ENCODE measurements at places on chromosomes 5 and 9.

DNA sequence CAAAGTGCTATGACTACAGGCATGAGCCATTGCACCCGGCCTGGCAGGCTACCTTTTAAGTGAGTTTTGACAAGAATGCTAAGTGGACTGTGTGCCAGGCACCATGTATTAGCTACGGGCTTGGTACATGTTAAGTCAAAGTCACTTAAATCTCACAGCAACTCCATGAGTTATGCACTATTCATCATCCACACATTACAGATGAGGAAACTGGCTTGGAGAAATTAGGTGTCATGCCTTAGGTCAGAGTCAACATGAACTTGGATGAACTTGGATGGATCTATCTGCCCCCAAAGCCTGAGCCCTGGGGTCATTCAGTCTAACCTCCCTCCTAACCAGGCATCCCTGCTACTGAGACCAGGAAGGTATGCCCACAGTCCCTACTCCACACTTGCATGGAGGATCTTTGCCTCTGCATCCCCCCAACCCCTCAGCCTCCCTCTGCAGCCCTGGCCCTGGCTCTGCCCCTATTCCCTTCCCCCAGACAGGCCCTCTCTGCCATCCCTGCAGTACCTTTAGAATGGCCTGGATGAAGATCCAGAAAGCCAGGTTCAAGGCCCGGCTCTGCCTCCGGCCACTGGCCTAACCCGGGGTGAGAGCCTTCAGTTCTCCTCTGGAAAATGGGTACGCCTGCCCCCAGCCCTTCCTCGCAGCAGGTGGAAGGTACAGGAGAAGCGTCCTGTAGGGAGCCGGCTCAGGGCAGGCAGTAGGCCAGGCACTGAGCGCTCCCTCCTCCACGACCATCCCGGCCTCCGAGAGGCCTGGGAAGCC, 685 bp upstream of the ADGRD2 start:
- DNase-seq: no peak

GRCh38 chr5:175747539-175748060, 89.7 kb downstream of the HRH2 start:
- DNase-seq: no peak

- no peak for DNase-seq
Observed at GRCh38 chr5:30808996-30809395, 384.5 kb upstream of the CDH6 start.

DNA sequence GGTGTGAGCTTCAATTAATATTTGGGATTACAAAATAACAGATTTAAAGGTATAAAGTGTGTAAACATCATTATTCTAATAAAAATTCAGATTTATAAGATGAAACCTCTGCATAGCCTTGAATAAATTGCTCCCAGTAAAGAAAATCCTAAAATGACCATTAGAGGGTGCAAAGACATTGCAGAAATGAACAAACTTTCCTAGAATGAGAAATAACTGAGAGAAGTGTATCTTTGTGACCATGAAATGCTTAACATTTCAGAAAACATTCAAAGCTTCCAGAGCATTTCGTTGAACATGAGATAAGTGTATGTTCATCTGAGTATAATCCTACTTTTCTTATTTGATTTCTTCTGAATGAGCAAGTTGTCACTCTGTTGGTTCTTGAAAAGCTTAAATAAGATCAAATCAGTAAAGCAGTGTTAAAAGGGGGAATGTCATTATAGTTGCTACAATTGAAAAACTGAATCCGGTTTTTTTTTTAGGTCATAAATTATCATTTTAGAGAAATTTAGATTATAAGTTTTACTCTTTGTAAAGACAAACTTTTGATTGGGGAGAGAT, 24.7 kb upstream of the NUDT12 start:
- no peak for DNase-seq

DNA sequence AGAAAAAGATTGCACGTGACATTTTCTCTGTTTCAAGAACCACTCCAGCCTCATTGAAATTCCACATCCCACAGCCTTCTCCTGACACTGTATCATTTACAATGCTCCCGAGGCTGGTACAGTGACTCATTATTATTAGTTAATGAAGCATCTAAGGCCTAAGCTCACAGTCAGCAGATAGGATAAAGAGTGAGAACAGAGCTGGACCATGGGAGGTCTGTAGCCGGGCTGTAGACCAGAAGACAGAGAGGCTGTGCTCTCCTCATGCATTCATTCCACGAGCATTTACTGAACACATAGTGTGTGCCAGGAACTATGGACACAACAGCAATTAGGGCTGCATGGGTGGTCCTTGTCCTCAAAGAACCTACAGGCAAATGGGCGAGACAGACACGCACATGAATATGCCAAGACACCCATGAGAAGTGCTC, 47.3 kb upstream of the GALNT10 start:
- DNase-seq: no peak

- DNase-seq: no peak
Observed at GRCh38 chr5:59479086-59479485, 414.4 kb downstream of the PDE4D start.

- no peak for DNase-seq
Observed at GRCh38 chr5:56129288-56129687, 103.8 kb downstream of the ANKRD55 start.

GRCh38 chr9:84136119-84136868, 155.7 kb downstream of the RMI1 start:
- DNase-seq: no peak

DNA sequence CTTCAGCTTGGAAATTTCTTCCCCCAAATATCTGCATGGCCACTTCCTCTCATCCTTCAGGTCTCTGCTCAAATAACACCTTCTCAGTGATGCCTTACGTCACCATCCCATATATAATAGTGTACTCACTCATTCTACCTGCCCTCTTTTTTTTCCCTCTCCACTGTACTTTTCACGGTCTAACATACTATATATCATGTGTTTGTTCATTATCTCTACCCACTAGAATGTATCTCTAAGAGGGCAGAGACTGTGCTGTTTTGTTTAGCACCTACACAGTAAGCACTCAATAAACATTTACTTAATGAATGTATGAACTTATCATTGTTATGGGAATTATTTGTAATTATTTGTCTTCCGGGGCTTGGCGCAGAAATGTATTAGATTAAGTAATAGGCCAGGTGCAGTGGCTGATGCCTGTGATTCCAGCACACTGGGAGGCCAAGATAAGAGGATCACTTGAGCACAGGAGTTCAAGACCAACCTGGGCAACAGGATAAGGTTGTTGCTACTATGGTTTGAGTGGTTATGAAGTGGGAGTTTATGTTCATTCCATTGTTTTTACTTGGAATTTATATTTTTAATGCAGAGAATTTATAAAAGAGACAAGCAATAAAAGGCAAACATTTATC, 6.0 kb upstream of the IL13 start:
- no peak for DNase-seq

DNA sequence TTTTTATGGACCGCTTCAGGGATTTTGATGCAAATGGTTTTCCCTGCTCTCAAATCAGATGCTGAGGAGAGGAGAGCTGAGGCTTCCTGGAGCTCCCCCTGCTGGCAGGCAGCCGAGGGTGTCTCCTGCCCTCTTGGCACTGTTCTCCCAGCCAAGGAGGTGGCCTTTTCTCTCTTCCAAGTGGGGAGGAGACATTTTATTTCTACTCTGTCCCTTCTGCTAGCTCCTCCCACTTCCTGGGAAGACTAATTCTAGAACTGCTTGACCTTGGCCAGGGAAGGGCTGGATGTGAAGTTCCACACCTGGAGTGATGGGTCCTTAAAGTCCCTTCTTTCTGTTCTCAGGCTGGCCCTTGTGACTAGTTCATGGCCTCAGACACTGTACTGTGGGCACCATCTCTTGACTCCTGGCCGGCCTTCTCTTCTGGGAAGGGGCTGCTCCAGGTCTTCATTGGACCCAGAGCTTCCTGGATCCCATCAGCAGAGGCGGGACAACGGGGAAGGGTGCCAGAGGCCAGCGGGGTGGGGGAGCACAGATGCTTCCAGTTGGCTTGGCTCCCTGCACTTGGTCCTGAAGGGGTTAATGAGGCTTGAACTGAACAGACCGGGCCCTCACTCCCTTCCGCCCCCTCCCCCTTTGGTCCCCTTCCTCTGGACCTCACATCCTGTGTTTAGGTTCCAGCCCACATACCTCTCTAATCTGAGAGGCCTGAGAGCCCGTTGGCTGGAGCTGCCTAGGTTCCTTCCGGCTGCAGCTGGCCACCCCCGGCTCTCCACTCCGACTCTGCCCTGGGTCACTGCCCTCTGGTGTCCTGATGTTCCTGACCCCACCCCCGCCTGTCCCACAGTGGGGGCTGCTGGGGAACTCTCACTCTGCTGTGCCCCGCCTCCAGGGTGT, 32.1 kb downstream of the PTPA start:
- DNase-seq: peak; percentile 31

DNA sequence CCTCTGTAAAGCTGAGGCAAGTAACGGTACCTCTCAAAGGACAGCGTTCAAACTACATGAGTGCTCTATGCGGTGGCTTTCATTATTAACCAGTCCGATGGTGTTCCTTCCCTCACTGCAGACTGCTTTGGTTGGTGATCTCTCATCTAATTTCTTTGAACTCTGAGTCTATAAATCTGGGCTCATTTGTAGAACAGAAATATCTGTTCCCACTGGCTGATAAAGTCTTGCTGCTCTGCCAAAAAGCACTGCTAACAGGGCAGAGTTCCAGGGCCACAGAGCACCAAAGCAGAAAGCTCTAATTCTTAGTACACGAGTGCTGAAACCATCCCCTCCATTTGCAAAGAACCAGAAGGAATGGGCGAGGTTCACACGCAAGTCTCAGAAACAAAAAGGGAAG, 81.9 kb downstream of the MED27 start:
- no peak for DNase-seq

GRCh38 chr5:135650081-135650480, 71.3 kb upstream of the CXCL14 start:
- no peak for DNase-seq

DNA sequence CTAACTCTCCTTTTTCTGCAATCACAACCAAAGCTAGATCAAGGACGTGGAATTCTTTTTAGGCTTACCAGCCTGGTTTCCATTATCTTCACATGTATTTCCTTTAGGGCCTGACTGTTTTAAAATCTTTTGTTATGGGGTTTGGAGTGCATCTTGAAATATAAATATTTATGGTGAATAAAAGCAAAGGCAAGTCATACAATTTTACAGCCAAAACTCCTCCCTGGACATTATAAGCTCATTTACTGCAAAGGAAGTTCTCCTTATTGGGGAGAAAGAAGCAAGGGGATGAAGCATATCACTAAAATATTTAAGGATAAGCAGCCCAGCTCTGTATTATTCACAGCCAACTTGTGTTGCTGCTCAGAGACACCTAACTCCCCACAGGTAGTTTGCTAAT, 132.2 kb upstream of the TARS1 start:
- DNase-seq: no peak

DNA sequence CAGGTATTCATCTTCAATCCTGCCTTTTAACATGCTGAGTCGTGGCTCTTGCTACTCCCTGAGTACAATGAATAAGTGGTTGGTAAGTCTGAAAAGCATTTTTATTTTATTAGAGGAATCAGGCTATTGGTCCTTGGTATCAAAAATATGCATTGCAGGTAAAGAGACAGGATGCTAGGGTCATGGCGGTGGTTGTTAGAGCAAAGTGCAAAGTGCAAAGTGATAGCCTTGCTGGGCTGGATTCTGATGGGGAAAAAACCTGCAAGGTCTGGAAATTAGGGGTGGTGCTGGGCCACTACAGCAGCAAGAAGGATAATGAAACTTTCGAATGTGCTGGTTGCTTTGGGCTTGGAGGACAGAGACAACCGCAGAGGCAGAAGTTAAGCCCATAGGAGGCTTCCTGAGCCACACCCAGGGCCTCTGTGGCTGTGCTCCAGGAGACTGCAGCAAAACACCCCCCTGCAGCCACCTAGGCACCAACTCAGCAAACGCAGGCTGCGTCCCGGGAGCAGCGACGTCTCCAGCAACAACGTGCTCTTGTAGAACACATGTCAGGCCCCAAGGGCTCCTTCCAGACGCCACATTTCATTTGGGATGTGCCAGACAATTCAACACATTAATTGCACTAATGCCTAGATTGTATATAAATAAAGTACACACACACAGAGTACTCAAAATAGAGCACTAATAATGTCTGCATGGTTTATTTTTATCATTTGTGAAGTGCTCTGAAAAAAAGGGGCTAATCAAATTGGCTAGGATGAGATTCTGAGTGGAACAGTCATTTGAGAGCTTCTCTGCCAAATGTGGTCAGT, 149.8 kb upstream of the RAPGEF1 start:
- no peak for DNase-seq

DNA sequence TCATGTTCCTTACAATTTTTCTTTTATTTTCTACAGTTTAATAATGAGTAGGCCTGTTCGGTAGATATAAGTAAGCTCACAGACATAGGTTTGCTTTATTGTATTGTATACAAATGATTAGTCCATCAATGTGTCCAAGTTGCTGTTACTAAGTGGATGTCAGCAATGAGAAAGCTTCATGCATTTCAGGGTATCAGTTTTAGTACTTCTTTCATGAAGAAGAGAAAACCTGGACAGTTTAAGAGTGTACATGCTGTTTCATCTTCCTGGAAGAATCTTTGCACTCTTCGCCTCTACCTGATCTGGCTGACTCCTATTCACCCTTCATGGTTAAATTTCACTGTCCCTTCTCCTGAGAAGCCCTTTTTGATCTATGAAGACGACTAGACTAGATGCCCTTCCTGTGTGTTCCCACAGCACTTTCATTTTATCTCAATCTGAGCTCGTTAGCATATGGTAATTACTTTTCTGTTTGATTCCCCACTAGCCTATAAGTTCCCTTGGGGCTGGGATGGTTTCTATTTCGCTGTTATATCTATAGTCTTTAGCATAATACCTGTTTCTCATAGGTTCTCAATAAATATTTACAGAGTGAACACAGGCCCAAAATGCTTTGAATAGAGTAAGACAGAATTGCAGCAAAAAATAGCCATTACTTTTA, 70.7 kb downstream of the CETN3 start:
- no peak for DNase-seq

DNA sequence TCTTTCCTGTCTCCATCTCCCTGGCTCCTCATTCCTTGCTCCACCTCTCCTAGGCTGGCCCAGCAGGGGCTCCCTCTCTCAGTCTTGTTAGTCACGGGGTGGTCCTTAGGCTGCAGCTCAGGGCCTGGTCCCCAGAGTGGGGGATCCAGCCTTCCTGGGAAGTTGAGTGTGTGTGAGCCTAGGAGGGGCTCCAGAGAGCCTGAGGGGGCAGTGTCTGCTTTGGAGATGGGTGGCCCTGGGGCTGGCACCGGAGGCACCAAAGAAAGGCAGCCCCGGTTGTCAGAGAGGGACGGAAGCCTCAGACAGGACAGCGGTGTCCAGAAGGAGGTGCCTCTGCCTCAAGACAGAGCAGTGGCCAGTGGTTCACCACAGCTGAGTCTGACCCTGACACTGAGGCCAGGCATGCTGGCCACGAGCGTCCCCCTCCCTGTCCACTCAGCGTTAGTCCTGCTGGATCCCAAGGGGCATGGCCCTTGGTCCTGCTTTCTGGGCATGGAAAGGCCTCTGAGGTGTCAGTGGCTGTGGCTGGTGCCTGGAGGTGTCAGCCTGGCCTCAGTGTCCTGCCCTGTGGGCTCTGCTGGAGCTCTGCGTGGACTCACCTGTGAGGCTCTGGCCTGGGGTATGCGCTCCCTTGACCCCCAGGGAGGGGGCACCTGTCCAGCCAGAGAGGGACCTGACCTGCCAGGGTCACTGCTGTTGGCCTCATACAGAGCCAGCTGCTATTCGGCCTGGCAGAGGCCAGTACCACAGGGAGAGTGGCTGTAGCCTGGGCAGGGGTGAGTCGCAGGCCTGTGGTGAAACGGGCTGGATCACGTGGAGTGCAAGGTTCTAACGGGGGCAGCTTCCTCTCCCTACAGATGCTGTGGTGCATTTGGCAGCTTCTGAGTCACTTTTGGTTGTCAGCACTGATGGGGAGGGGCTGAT, 130.6 kb downstream of the CACNA1B start:
- no peak for DNase-seq

GRCh38 chr5:137461391-137462264, 37.5 kb downstream of the SPOCK1 start:
- DNase-seq: no peak
